ENCODE measurements at places on chromosomes 16 and 17.

DNA sequence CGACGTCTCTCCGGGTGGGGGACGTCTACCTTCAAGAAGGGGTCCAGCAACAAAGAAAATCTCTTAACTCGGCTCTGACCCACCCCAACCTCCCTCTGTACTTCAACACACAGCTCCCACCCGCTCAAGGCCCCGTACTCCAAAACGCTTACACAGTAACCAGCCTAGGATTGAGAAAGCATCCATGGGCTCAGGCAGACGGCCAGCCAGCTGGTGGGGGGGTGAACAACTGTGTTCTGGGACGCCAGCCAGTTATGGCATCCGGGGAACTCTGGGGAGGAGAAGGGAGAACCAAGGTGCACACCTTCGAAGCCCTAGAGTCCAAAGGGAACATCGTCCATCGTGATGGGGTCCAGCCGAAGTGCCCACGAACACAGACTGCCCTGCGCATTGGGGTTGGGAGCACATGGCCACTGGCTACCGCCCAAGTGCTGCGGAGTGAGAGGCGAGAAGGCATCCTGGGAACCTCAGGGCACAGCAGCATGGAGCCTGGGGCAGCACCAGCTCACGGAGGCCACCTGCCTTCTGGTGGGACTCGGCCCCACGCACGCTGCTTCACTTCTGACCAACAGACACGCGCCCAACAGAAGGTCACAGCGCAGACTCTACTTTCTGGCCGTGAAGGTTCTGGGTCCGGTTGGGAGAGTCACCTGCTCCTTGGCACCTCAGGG is 14.3 kb downstream of the SLC16A3 start:
- no peak for DNase-seq

DNA sequence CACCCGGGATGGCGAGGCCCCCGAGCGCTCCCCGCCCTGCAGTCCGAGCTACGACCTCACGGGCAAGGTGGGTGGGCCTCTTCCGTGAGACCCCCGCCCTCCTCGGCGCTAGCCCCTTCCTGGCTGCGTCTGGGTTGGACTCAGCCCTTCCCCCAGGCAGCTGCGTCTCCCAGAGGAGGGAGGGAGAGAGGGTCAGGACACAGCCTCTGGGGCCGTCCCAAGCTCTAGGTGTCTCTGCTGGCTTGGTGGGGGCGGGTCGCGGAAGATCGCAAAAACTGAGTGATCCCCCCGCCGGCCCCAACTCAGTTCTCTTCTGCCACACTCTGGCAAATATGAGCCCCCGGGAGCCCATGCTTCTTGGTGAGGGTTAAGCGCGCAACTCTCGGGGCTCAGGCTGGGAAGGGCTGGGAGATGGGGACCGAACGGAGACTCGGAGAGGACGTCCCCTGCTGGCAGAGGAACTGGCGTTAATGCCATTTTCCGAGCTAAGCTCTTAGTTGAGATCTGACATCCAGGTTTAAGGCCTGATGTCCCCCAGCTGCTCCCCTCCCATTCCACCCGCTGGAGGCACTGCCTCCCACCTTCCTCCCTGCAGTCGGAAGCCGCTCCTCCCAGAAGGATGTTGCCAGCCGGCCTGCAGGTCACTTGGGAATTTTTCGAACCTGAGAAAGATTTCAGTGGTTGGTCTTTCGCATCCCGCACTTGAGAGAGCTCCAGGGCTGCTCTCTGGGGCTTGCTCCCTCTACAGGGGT is 419 bp downstream of the RAB37 start:
- no peak for DNase-seq

DNA sequence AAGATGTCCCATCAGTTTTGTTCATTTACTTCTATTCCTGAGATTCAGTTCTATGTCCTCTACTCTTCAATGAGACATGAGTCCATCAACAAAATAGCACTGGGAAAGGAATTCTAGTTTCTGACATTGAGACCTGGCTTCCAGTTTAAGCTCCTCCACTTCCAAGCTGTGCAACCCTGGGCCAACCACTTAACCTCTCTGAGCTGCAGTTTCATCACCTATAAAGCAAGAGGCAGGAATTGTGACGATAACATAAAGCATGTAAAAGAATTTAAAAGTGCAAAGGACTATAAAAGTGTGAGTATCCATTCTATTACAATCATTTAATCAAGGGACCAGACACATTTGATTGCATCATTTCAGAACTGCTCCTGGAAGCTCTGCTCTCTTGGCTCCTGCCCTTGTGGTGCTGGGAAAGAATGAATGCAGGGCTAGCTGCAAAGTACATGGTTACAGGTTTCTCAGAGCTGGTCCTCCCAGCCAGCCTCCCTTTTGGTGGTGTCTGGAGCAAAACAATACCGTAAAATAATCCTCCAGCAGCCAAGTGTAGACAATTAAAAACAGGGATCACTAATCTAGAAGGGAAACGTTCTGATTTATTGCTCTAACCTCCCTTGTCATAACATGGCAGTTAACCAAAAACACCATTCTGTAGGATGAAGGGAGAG is 113.9 kb downstream of the VPS53 start:
- no peak for DNase-seq

- no peak for DNase-seq
These were observed 84.7 kb upstream of the ELAC2 start for GRCh38 chr17:13102477-13102876.

Data from BJ (cell line).